OCI-LY7 (cell line): ENCODE measurements at places on chromosomes 3 and 15.

DNA sequence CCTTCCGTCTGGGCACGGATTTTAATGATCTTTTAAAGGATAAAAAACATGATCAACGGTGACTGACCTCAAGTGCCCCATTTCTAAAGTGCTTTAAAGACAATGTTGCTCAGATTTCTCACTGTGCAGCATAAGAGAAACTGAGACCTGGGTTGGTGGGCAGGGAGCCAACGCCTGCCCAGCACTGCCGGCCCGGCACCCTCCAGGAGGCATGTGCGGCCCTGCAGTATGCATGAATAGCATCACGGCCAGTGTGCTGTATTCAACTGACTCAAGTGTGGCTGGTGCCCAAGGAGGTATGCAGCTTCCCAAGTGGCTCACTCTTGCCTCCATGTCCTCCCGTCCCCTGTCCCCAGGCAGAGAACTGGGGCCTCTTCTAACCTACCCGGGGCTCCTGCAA is 30.3 kb downstream of the SEC61A1 start:
- no peak for DNase-seq

DNA sequence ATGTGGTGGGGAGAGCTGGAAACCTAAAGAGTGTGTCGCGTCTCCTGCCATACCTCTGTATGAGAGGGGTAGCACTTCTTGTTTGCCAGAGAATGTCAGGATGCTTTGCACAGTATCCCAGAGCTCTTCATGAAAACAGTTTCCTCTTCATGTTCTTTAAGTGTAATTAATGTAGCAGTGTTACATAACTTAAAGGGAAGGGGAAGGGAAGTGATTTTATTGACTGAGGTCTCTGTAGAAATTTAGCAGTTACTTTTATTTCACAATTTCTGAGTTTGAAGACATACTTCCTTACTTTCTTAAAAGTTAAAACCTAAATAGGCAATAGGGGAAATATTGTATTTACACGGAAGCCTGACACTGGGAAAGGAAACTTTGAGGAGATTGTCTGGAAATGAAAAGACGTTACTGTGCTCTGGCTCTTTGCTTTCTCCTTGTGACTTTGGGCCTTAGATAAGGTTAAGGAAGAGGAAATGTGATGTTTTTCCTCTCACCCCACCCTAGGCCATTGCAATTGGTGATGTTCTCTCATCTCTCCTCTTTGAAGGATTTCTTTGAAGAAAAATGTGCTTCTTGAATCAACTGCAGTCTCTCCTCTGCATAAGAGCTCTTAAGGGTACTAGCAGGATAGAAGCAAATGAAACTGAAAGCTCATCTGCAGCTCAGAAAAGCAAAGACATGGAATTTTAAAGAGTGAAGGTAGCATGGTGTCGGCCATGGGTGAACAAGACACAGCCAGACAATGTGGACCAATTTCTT is 6.0 kb downstream of the NXPE3 start:
- no peak for DNase-seq

DNA sequence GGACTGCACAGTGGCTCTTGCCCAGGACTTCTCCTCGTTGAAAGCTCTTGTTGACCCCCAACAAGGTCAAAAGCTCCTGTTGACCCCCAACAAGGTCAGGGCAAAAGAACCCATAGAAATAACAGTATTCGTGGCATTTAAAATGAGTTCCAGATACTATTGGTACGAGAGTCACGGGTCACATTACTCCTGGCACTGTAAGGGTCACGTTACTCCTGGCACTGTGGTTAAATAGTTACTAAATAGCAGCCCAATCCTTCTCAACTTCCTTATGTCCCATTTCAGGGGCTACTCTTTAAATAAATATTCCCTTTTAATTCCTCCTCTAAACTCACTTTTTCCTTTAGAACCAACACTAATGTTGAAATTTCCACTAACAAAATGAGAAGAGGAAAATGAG is 18.2 kb upstream of the ADCY5 start:
- DNase-seq, result no peak

GRCh38 chr3:103794656-103795055 is 1359.8 kb downstream of the ZPLD1 start:
- DNase-seq, result peak; percentile 0

DNA sequence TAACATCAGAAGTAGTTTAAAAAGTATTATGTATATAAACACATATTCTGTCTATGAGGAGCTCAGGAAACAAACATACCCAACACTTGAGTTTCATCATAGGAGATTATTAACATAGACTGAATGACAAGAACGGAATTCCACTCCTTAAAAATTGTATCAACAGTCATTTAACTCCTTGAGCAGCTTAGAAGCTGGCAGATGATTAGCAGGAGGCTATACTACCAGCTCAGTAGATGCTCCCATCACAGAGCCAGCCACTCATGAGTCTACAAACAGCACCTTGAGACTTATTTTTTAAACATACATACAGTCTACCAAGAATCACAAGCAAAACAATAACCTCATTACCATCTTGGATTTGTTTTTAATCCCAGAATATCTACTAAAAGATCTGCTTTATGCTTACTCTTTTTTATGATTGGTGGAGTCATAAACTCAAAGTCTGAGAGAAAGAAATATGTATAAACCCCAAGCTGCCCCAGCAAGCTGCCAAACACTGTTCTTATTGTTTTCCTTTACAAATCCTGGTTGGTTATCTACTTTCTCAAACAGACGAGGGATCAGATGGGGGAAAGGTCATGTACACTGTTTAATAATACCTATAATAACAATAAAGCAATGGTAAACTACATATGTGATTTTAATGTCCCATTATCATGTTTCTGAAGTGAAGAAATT is 59.5 kb downstream of the CBLB start:
- no peak for DNase-seq
